NCI-H774 (cell line): ENCODE measurements at places on chromosomes 2 and 18.

DNA sequence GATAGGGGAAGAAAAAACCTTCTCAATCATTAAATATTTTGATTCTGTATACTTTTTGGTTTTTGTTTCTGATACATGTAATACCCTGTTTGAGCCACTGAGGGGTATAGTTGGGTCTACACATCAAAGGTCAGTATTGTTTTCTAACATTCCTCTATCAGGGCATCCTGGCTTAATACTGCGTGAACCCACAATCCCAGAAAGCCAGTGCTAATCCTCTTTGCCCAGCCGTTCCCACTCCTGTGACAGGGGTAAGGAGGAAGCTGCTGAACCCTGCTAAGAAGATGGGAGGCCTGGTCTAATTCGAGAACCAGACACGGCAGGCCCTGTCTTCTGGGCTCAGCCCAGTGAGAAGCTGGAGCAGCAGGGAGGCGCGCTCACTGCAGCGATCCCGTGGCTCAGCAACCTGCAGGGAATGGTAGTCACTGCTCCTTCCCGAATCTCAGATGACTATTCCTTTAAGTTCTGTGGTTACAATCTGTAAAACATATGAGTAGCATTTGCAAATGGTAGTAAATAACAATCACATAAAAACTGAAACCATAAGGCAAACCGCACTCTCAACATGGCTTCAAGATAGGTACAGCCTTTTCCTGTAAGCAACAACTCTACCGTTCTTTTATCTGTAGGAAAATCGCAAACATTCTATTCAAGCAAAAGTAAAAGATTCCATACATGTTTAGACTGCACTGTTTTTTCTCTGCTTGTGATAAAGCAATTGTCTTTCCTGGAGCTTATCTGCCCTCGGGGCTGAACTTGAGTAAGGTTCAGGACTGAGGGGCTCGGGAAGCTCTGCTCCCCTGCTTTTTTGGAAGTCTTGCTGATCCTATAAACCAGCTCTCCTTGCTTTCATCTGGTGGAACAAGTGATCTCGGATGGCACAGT lies 87.0 kb downstream of the EPB41L3 start:
- no peak for DNase-seq

- no peak for DNase-seq
Measured at GRCh38 chr2:20478961-20479360, 32.1 kb downstream of the RHOB start.

DNA sequence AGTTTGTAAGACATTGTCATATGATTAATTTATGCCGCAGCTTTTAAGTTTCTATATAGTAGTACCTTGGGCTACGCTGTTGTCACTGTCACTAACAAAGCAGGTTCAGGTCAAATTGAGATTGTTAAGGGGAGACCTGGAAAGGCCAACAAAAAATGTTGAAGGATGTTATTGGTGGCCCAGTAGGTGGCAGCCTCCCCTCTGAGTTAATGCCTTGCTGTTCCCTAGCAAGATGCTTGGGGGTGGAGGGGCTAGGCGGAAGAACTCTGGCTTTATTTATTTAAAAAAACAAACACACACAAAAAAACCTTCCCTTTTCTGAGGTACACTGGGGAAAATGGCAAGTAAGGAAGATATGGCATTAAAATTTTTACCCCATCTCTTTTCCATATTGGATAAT lies 128.3 kb upstream of the ATP5MC3 start:
- DNase-seq, result peak; percentile 46

DNA sequence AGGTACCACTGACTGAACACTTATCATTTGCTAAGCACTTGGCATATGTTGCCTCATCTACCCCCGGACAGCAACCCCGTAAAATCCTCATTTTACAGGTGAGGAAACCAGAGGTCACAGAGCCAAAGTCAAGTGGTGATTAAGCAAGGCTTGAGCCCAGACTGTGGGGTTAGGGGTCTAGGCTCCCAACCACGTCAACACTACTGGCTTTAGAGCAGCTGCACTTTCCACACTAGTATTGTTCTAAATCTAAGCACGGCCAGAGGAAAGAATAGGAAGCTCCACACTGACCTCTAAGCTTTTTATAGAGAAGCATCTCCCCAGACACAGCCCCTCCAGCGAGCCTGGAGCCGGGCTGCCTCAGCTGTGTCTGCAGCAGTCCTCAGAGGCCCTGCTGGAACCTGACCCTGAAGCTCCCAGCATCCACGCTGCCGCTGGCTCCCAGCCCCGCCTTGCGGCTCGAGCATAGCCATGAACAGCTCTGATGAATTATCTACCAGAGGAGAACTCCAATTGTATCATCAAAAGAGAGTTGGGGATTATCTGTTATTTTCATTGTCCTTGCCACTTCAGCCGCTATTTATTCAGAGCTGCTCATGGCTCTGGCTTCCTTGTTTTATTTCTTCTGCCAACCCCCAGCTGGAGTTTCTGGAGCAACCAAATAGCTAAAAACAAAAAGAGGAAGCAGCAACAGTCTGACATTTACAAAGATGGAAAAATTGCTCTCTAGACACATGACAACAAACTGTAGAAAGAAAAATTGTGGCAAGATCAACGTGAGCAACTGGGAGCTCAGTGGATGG lies 62.2 kb upstream of the RTN4 start:
- DNase-seq, result no peak

DNA sequence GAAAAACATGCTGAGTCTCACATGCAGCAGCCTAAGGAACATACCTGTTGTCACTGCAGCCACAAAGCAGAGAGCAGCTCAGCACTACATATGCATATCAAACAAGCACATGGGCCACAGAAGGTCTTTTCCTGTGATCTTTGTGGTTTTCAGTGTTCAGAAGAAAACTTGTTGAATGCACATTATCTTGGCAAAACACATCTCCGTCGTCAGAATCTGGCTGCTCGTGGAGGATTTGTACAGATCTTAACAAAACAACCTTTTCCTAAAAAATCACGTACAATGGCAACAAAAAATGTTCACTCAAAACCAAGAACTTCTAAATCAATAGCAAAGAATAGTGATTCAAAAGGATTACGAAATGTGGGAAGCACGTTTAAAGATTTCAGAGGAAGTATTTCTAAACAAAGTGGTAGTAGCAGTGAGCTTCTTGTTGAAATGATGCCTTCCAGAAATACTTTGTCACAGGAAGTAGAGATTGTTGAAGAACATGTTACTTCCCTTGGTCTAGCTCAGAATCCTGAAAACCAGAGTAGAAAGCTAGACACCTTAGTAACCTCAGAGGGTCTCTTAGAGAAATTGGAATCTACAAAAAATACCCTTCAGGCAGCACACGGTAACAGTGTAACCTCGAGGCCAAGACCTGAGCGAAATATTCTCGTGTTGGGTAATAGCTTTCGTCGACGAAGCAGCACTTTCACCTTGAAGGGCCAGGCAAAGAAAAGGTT lies 34.1 kb downstream of the ZNF407 start:
- DNase-seq, result no peak

GRCh38 chr2:111523009-111523408 lies 361.0 kb downstream of the ANAPC1 start:
- no peak for DNase-seq

DNA sequence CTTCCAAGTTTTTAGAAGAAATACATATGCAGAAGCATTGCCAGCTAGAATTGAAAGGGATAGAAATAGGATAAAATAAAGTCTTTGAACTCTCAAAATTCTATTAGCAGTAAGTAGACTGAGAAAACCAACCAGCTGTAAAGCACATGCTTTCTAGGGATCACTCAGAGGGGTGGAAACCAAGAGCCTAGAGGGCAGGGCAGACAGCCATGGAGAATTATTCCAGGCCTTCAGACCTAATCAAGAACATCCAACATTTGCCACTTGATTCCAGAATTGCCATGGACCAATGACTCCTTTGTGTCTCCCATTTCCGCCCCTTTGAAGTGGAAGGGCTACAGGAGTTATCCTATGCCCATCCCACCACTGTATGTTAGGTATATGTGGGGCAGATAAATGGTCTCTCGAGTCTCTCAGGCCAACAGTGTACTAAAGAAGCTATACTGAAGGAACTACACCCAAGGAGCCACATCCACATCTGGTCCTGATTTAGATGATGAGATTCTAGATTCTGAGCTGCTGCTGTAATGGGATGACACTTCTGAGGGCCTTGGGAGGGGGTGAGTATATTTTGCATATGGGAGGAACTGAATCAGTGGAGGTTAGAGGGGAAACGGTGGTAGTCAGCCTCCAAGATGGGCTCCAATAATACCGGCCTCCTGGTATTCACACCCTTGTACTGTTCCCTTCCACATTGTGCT lies 4.0 kb downstream of the FARSB start:
- no peak for DNase-seq

DNA sequence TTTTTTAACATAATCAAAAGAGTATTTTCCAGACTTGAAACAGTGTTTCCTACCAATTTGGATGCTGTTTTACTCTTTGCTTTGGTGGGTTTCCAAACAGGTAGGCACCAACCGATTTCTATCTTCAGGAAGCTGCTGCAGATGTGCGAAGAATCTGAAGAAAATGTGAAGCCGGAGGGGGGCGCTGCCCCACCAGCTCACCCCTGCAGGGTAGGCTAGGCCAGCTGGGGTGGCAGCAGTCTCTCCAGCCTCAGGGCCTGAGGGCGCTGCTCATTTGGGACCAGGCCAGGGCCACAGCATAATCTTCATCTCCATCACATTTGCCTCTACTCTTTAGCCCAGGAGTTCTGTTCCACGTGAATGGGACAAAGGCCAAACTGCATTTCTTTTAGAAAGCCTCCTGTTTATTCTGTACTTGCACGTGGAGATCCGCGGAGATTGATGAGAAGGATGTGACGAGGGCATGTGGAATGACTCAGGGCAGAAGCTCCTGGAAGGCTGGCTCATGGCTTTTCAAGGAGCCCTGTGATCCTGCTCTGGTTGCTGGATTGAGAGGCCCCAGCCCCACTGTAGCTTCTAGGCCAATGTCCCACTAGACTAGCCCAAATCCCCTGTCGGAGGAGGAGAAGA lies 84.2 kb upstream of the FAM136A start:
- no peak for DNase-seq

- DNase-seq, result no peak
Measured at GRCh38 chr18:44731530-44732237, 51.0 kb downstream of the SETBP1 start.

DNA sequence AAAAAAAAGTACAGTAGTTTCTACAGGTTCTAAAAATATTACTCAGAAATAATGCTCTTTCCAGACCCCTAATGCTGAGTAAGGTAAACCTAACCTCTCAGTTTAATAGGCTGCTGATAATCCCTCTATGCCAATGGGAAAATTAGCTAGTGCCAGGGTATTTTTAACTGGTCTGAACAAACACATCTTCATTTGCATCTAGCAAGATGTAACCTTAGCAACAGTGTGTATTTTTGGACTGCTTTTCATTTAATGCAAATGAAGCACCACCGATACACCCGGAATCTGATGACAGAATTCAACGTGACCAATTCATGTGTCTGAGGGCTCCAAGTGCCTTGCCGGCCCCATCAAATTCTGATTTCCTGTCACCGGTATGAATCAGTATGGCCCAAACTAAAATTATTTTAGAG lies 47.4 kb upstream of the CYRIA start:
- DNase-seq, result peak; percentile 75

DNA sequence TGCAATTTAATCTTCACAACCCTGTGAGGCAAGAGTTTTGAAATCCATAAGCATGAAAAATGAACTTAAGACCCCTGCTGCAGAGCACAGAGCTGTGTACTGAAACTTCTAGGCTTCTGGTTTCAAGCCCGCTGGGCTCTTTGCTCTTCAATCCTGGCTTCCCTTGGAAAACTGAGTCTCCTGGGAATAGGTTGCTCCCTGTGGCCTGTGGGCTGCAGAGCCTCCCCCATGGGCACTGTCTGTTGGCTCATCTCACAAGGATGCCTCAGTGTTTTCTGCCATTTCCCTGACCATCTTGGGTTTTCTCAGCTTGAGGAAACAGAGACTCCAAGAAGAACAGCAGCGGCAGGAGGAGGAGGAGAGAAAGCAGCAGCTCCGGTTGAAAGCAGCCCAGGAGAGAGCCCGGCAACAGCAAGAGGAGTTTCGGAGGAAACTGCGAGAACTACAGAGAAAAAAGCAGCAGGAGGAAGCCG lies 44.5 kb downstream of the SUMO1 start:
- DNase-seq, result no peak

DNA sequence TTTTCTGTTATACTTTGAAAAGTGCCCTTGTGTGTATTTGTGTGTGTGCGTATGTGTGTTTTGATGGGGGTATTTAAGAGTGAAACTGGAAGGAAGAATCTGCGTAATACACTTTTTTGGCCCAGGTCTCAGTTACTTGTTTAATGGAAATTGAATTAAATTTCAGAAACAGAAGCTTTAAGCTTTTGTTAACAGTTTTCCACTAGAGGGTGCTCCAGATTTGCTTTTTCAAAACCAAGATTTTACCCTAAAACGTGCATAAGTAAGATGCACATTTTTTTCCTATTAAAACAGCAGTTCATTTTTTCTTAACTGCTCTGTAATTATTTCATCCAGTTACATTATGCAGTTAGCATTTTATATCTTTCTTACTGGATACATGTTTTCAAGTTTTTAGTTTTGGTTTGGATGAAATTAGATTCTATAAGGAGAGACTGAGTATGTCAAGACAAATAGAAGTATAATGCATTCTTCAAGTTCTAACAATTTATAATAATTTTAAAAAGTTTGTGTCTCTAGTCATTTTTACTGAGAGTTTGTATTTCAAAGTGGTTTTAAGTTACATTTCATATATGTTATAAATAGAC lies 97.2 kb downstream of the PIK3C3 start:
- DNase-seq, result no peak

DNA sequence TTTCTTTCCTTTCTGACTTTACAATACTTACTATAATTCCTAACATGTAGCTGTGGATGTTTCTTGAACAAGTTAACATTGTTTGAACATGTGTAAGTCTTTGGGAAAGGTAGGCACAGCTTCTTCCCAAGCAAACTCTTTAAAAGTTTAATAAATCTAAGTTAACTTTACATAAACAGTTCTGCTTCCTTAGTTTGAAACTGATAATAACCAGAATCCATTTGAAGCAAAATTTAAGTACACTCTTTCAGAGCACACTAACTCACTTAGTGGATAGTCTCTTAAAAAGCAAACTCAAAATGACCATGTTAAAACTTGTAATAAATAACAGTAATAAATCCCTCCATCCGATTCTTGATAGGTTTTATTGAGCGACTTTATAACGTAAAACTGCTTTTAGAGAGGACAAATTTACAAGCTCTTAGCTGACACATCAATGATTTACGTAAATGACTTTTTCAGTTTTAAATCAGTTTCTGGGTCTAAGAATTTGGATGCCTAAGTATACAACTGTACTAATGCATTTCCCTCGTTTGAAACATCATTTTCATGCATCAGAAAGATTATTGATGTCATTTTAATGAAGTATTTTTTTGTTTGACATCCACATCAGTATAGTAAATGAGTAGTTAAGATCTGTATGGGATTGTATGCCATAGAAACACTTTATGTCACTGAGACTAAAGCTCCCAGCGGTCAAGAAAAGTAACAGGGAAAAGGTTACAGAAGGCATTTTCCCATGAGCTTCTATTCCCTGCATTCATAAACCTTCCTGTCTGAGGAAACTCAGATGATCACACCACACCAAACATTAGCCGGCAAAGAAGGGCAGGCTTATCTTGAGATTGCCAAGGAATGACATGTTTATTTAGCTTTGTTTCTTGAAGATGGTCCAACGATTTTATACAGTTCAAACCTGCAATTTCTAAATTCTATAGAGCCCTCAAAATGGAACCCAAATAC lies 67.5 kb downstream of the PDE1A start:
- no peak for DNase-seq

- no peak for DNase-seq
Measured at GRCh38 chr2:141517852-141518421, 612.9 kb downstream of the LRP1B start.
